Right renal pelvis (tissue), 4 donors: ENCODE measurements at places on chromosomes 13 and 19.

- DNase-seq, result no peak
Observed at GRCh38 chr19:4016486-4016885, 8.9 kb downstream of the PIAS4 start.

GRCh38 chr13:102700088-102701031 is 5.5 kb upstream of the METTL21C start:
- no peak for DNase-seq

DNA sequence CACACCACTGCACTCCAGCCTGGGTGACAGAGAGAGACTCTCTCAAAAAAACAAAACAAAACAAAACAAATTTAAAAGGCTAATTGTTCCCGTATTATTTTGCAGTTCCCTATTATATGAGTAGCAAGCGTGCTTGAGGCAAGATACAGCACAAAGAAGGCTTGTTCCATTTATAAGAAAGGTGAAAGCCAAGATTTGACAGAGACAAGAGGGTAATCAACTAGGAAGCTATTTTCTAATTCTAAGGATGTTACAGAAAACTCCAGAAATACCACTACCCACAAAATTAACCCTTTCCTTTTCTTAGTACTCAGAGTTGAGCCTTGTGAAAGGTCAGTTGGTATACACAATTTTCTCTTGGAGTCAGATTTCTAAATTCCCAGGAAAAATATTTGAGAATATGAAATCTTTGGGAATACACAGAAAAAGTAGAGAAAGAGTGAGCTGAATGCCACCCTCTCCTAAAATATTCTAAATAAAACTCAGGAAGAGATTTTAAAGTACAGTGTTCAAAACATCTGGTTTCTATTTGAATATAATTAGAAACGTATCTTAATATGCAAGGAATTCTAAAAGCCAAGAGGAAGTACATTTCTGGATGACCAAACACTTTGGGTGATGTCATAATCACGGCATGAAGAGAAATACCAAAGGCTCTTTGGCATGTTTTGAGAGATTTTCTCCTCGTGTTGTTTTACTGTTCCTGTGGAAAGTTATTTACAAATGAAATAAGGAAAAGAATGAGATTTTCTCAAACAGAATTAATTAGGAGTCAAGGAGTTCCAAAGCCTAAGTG is 63.0 kb upstream of the FLT1 start:
- no peak for DNase-seq

GRCh38 chr19:10439588-10439987 is 19.2 kb downstream of the PDE4A start:
- DNase-seq, result no peak

DNA sequence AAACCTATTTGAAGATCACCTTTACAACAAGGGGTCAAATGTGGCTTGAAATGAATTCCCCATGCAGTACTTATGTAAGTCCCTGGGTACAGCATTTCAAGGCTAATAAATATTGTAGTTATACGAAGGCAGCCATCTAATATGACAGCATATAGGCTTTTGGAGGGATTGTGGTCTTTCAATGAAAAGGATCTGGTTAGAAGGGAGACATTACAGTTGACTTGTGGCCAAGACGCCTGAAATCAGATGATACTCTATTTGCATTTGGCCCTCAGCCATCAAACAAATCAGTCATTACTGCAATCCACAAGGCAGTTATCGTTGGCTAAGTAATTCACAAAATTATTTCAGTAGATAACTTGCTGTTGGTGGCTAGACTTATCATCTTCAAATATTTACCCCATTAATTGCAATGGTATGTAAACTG is 242.7 kb downstream of the DCLK1 start:
- DNase-seq, result no peak
